ENCODE measurements at places on chromosomes 7 and 10.

DNA sequence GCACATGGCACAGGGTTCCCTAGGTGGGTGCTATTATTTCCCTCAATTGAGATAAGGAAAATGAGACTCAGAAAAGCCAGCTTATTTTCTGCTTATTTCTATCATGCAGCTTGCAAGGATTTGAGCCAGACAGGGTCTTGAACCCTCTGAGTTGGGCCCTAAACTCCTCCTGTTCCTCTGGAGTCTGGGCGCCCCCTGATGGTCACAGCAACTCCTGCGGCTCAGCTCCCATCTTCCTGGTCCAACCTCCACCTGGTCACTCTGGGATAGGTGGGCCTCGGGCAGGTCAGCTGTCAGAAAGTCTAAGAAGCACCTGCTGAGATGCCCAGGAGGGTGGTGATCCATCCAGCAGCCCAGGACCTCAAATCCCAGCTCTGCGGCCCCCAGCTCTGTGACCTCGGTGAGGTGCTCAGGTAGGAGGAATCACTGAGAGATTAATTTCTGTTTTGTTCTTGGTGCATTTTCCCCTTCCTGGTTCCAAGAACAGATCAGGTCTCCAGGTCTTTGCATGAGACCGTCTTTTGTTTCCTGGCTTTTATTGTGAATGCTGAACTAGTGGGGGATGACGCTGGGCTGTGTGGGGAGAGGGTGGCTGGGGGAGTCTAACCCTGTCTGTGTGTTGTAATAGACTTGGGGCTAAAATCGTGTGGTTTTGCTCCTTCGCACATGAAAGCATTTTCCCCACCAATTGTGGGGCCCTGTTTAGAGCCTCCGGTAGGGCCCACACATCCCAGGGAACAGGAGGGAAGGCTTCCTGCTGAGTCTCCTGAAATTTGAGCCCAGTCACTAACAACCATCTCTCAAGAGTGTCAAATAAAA lies 32.8 kb downstream of the TMEM130 start:
- no peak for DNase-seq

DNA sequence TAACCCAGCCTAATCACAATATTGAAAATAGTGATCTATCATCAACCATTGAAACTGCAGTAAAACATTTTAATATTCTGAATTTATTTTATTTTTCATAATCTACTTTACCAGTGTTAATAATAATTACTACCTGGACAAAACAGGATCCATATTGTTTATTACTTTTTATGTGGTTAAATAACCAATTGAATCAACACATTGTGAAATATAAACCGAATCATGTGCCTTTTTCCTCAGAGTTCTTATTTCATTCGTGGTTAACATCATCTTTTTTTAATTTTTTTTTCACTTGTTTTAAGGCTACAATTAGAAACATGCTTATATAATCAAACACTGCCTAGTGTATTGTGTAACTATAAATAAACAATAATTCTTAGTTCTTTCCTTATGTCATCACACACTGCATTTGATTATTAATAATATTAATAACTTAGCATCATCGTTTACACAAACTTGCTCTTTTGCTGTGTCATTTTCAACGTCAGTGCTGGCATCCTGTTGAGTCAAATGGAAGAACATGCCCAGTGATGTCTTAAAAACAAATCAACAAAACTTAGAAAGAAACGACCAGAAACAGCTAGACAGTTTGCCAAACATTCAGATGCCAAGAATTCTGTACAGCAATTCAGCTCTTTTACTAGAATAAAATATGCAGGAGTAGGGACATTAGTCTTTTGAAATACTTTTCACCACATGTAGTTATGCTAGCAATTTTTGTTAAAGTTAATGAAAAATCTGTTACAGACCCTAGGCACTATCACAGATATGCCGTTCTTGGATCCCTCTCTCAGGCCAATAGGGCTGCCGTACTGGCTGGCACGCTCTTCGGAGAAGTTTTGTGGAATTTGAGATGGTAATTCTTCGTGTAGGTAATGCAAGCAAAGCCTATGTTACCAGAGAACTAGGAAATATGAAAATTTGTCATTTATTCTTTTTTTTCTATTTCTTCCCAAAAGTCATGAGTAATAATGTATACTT lies 330.4 kb upstream of the SEMA3A start:
- DNase-seq: no peak

DNA sequence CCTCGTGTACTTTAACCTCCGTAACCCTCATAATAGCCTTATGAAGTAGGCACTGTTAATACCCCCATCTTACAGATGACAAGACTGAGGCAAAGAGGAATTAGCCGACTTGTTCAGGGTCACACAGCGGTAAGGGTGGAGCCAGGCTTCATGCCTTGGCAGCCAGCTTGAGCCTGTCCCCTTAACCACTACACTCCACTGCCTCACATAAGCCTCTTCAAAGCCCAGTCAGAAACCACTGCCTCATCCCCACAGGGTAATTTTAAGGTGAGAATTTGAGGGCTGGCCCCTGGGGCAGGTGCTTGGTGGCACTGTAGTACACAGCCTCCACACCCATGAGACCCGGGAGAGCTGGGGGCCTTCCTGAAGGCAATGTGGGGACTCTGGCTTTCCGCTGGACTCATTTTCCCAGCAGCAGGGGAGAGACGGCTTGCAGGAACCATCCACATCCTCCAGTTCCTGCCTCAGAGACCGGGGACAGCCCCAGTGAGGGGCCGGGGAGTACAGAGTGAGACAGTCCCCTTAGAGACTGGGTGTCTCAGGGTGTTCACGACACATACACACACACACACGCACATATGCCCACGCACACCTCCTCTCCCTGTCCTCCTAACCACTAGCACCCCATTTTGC lies 7.6 kb upstream of the C10orf105 start:
- no peak for DNase-seq

GRCh38 chr7:140726281-140726680 lies 29.8 kb downstream of the NDUFB2 start:
- no peak for DNase-seq
